ENCODE measurements at places on chromosomes 1 and 21. TPM values are rescaled to one million over a fixed set of nuclear protein-coding genes. Genes with fewer than 3 reads are reported as not detected.

The EFNA3 gene
- total RNA-seq: 7.2 TPM

The GPR153 gene
- 34.6 TPM for total RNA-seq

The LRRC3 gene
- 2.0 TPM for total RNA-seq

- no peak for DNase-seq
Observed at GRCh38 chr1:40438391-40439015, 11.8 kb upstream of the ZFP69B start.

- DNase-seq: no peak
Observed at GRCh38 chr1:29669158-29669871, 433.0 kb downstream of the PTPRU start.

GRCh38 chr1:147769106-147769505, 8.7 kb upstream of the GJA5 start:
- DNase-seq: no peak

Data from breast epithelium (tissue), 4 donors.